ENCODE measurements at places on chromosomes 13 and 19. TPM values are rescaled to one million over a fixed set of nuclear protein-coding genes. Genes with fewer than 3 reads are reported as not detected.

GRCh38 chr19:47682939-47683338 lies 30.3 kb upstream of the EHD2 start:
- DNase-seq: no peak

The CD209 gene
- not detected for total RNA-seq

- peak; percentile 62 for DNase-seq
Observed at GRCh38 chr13:92510416-92510815, 716.2 kb upstream of the GPC6 start.

GRCh38 chr19:13770013-13770635 lies 4.1 kb upstream of the C19orf53 start:
- DNase-seq: peak; percentile 88

DNA sequence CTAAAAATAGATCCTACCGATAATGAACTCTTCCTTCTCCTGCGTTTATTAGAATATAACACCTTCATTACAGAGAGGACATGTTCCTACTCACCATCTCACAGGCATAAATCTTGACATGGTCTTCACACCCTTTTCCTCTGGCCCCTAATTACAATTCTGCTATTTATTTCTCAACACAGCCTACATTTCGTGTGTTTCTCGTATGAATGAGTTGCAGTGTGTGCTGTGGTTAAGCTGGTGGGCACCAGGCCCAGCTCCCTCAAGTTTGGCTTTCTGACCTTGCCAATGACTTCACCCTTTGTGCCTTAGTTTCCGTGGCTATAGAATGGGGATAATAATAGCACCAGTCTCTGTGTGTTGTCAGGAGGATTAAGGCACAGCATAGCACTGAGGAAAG lies 12.3 kb upstream of the KATNAL1 start:
- DNase-seq: no peak

The FFAR2 gene
- not detected for total RNA-seq

GRCh38 chr19:12703046-12703445 lies 6.6 kb upstream of the FBXW9 start:
- peak; percentile 22 for DNase-seq

DNA sequence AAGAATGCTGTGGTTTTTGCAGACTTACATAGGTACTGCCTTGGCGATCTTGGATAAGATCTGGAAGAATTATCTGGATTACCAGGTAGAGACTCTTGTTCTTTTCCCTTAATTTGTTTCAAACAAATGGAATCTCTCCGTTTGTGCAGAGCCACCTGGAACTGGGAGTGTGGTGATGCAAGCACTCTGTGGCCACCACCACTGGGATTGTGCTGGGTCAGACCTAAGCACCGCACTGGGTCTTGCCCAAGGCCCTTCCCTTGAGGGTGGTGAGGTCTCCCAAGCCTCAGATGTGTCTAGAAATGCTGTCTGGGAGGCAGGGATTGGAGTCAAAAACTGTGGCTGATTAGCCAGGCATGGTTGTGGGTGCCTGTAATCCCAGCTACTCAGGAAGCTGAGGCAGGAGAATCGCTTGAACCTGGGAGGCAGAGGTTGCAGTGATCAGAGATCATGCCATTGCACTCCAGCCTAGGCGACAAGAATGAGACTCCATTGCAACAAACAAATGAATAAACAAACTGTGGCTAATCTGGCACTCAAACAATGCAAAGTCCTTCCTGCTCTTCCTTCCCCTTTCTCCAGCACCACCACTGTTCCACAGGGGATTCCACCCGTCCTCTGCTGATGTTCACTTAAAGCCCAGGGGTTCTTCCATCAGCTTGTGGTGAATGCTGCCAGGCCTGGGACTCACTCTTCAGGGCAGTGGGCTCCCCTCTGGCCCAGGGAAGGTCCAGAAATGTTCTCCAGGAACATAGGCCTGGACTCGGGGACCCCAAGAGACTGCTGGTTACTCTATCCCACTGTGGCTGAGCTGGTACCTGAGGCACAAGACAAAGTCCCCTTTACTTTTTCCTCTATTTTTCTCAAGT lies 10.8 kb upstream of the CEACAM1 start:
- no peak for DNase-seq

The ZNF429 gene
- 10.8 TPM for total RNA-seq

DNA sequence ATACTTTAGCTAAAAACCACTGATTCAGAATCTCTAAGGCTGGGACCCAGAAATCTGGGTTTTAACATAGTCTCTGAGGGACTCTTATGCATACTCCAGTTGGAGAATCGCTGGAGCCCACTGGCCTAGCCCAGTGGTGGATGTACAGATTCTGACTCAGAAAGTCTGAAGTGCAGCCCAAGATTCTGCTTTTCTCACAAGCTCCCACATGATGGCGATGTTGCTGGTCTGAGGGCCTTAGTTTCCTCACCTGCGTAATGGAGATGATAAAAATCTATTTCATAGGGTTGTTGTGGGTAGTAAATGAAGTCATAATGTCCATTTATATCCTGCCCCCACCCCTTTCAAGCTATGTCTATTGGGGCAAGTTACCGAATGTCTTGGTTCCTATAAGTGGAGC lies 7.7 kb upstream of the CDADC1 start:
- peak; percentile 31 for DNase-seq

DNA sequence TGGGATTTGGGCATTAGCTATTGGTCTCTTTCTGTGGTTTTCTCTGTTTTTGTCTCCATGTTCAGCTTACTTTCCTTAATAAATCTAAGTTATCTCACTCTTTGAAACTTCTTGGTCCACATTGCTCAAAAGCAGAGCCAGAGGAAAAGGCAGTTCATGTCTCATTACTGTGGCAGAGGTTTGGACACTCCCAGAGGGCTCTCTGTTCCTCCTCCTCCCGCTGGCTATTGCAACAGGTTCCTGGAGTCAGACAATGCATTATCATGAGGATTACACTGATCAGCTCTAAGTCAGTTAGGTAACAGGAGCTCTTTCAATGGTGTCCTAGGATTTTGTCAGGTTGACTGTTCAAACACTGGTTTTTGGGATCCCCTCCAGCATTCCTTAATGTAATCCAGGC lies 298.8 kb downstream of the NDFIP2 start:
- peak; percentile 76 for DNase-seq

The SYNGR4 gene
- not detected for total RNA-seq

GRCh38 chr13:79522583-79522982 lies 41.6 kb downstream of the NDFIP2 start:
- DNase-seq: peak; percentile 39

DNA sequence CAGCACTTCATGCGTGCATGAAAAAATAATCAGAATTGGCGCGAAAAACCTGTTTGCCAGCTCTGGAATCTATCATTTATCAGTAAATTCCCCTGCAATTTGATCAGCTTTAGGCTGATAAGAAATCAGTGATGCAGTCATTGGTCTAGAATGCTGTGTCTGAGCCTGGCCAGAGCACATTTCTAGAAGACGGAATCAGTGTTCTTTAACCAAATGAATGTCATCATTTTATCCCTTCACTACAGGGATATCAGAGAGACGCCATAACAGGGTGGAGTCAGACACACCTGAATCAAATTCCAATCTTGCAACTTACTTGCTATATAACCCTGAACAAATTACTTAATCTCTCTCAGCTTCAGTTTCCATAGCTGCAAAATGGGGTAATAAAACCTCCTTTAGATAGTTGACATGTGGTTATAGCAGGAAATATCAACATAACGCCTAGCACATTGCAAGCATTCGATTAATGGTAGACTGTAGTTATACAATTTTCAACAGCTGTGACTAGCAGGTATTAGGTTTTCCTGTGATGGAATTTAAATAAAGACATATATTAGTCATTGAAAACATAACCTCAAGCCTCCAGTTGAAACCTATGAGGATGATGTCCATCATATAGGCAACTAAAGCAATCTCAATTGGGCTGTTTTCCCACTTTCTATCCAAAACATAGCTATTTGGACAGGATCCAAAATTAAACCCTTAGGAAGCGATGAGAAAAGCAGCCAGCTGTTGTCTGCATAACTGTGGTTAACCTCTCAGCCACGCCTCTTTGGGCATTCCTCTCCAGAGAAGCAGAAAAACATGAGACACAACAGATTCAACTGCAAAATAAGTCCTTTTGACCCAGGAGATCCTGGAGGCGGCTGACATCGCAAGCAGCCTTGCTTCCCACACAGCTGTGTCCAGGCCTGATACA lies 51.6 kb upstream of the UBL3 start:
- peak; percentile 96 for DNase-seq

The GGN gene
- total RNA-seq: 1.7 TPM

DNA sequence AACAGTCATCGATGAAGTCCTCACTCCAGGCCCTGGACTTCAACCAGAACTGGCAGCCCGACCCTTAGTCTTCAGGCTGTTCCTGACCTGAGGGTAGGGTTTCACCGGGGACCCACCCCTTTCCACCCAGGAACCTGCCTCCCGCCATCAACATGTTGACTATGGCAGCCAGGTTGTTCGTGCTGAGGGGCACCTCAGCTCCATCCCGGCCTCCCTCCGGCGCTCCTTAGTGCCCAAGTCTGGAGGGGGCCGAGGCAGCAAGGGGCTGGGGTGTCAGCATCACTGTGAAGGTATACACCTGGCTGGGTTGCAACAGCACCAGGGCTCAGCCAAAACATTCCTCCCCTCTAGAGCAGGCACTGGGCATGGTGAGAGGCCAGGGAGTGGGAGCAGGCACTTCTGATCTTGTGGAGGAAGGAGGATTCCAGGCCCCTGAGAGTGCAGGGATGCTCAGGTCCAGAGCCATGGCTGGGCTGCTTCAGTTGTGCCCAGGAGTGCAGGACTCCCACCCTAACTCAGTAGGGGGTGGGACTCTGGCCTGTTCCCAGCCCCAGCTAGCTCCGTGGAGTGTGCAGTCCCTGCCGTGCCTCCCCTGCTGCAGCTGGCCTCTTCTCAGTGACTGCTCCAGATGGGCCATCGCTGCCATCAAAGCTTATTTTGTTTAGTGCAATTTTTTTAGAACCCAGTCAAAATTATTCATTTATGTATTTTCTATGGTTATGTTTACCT lies 1445.9 kb downstream of the PCDH9 start:
- no peak for DNase-seq

GRCh38 chr19:5697022-5697889 lies 7.2 kb downstream of the RPL36 start:
- DNase-seq: no peak

DNA sequence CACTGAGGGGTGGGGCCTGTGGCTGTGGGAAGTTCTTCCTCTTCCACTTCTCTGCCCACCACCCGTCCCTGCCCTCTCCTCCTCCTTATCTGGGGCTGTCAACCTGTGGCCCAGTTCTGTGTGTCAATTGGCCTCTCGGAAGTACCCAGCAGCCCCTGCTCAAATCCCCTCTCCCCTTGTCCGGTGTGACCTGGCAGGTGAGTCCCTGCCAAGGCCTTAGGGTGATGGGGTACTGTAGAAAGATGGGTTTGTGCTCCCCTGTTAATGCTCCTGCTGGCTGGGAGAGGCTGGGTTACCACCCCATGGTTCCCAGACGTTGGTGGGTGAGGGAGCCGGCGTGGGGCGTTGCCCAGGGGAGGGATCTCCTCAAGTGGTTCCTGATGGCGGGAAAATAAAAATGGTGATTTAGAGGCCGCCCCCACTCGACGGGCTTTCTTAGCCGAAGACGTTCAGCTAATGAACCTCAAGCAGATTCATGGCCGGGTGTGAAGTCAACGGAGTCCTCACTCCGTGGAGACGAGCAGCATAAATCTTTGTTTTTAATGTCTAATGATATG lies 141.2 kb downstream of the URI1 start:
- no peak for DNase-seq

DNA sequence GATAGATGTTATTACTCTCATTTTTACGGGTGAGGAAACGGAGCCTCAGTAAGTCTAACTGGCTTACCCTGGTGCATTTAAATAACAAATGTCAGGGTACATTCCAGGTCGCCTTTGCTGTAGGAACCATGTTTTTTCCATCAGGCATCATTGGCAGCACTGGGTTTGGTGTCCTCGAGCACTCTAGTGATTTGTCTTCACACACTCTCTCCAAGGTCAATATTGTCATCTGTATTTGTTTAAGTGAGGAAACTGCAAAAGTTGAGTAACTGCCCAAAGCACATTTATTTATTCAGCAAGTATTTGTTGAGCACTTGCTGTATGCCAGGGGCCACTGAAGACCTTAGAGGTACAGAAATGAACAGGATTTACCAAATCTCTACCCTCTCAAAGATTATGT lies 78.6 kb downstream of the DCT start:
- no peak for DNase-seq

DNA sequence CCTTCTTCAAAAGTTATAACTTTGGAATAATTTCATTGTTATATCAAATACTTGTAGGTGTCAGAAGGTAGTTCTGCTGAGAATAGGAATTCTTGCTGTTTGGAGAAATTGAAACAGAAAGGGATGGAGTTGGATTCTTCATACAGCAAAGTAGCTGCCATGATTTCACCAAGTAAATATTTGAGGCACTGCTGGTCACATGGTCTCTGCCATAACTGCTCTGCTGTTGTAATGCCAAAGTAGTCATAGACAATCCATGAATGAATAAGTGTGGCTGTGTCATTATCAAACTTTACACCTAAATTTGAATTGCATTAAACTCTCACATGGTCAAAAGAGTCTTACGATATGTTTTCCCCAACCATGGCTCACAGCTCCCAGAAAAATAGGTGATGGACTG lies 308.6 kb downstream of the GPC6 start:
- peak; percentile 62 for DNase-seq

DNA sequence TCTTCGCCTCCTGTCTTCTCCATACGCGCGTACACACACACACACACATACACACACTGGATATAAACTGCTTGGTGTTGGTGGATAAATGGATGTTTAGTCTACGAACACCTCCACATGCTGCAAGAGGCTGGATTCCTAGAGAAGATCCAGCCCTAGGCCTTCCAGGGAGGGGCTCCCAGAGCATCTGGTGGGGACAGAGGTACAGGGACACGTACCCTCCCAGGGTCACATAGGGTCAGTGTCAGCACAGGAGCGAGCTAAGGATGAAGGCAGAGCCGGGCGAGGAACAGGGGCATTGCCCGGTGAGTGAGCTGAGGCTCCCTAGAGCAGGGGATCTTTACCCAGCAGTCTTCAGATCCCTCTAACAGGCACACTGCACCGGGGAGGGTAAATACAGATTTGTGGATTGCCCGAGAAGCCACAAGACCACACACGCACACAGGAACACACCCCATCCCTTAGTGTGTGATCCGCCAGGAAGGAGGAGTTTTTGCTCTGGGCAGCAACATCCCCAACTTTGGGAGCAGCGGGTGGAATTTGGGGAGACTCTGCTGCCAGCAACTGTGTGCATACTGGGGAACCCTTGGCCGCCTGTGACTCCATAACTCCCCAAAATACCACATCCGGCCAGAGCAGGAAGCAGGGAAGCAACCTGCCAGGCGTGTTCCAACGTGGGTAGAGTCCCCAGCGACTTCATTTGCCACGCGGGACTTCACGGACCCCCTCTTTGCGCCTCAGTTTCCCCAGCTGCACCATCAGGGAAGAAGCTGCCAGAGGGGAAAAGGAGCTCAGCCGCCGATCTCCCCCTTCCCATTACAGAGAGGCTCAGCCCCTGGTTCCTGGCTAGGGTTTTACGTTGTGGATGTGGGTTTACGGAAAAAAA lies 5.8 kb upstream of the TLE2 start:
- DNase-seq: no peak

- DNase-seq: no peak
Observed at GRCh38 chr19:16889883-16890460, 1.2 kb downstream of the F2RL3 start.

- no peak for DNase-seq
Observed at GRCh38 chr19:11405846-11406643, 13.1 kb downstream of the RGL3 start.

- DNase-seq: peak; percentile 56
Observed at GRCh38 chr13:77143431-77143830, 116.5 kb upstream of the FBXL3 start.

The SLC7A10 gene
- not detected for total RNA-seq

The COPE gene
- total RNA-seq: 148 TPM

Measured in renal cortical epithelial cell (primary cell).